ENCODE measurements at places on chromosomes 1 and 21.

DNA sequence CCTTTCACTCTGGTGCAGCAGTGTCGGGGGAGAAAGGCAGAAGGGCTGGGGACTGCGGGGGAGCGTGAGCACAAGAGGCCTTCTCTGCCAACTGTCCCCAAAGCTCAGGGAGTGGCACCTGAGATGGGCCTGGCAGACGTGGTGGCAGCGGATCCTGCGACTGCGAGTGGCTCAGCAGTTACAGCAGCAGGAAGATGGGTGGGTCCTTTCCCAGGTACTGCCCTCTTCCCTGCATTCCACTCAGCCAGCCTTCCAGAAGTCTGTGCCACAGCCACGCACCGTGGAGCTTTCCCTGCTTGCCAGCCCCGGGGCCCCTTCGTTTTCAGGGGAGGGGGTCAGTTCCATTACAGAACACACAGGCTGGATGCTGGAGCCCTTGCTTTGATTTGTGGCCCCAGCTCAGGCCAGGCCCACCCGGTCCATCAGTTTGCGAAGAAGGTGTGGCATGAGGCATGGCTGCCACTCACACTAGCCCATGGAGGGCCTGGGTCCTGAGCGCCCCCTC, 17.2 kb downstream of the MTHFR start:
- no peak for DNase-seq

DNA sequence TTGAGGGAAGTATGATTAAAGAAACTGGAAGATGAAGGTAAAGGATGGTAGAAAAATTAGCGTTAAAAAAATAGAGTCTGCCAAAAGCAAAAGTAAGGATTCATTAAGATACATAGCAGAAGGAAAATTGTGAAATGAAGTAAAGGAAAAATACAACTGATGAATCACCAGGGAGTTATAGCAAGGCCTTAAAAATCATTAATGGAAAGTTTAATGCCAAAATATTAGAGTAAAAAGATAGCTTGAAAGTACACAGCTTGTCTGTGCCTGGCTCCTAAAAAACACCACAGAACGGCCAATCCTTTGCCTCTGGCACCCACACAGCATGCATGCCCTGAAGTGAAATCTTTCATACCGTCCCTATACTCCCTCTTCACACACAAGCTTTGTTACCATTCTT, 66.9 kb upstream of the APOBEC4 start:
- DNase-seq: no peak

DNA sequence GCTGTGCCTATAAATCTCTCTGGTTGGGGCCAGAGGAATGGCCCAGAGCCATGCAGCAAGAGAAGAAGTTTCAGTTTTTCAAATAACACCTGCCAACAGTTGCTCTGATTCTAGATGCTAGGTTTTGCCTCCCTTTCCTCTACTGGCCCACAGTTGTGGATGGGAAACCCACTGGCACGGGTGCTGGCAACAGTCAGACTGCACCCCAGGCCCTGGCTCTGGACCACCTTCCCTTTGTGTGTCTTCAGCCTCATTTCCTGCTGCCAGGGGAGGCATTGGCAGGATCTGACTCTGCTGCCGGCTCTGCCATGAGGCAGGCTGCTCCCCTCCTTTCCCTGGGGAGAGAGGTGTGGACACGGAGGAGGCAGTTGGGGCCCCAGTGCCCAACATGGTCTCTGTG, 142.0 kb downstream of the IGSF21 start:
- peak; percentile 91 for DNase-seq

DNA sequence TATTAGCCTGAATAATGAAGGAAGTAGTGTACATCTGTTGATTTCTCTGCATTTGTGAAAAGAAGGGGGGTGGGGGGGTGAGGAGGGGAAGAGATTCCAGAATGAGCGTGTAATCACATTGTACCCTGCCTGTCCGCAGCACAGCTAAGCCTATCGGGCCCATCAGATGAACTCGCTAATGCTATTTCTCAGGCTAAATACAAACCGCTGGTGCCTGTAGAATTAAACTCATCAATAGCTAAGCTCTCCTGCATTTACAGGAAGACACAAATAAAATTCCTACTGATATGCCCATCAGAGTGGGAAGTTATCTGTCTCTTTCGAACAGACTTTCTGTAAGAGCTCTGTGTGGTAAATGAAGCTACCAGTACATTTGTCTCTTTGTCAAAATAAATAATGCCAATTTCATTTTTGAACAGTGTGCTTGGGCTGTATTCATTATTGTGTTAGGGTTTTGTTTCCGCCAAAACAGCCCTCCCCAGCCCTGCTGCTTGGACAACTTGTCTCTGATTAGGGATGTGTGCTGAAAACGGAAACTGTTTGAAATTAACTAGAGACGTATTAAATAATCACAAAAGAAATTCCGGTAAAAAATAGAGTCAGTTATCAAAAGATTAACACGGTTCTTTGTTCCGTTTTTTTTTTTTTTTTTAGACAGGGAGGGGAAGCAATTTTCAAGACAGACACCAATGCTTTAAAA, 305.4 kb downstream of the TTLL7 start:
- DNase-seq: no peak

DNA sequence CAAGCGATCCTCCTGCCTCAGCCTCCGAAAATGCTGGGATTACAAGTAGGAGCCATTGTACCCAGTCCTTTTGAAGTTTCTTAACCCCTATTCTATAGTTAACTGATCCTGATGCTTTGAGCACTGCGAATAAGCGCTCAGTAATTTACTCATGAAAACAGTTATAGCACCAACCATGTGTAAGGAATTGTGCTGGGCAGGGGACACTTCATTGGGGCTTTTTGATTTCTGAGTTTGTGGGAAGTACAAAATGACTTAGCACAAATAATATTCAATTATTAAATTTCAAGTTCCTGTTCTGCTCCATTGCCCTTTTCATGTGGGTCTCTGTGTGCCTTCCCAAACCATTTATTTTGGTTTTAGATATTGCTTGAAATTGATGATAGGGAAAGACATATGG, 6.2 kb upstream of the HIPK1 start:
- DNase-seq: no peak

- no peak for DNase-seq
Observed at GRCh38 chr1:168551688-168552087, 7.9 kb upstream of the XCL2 start.

DNA sequence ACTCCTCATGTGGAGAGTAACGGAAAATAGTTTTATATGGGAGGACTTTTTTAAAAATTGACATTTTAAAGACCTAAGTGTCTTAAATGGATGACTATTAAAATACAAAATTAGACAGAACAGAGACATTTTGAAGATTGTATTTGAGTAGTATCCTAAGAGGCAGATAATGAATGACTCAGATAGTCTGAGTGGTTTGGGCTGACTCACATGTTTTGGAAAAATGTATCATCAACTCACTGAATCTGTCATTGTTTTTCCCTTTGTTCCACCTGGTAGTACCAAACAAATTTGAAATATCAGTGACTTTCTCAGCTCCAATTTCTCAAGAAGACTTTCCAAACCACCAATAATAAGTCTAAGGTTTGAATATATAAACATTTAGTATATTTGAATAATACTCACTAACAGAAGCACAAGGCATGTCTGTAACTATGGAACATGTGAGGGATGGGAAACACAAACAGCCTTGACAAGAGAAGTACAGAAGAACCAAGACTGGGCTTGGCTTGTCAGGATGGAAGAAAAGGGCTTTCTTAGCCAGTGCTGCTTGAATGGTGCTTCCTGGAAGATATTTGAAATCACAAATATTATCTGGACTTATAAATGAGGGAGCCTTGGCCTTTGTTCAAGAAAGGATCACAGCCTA, 90.6 kb downstream of the SGIP1 start:
- DNase-seq: no peak

DNA sequence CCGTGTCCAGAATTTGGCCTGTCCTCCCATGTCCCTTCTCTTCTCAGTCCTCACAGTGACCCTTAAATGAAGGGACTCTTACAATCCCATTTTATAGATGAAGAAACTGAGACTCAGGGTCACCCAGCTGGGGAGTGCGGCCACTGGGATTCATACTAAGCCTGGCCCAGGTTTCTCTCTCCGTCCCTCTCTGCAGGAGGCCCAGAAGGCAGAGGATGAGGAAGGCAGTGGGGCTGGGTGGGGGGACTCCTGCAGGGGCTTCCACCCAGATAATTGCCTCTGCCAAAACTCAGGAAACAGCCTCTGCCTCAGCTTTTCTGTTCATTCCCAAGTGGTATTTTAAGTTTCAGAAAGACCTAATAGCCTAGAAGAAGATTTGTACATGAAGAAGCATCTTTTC, 299.8 kb downstream of the MATN1 start:
- DNase-seq: no peak

DNA sequence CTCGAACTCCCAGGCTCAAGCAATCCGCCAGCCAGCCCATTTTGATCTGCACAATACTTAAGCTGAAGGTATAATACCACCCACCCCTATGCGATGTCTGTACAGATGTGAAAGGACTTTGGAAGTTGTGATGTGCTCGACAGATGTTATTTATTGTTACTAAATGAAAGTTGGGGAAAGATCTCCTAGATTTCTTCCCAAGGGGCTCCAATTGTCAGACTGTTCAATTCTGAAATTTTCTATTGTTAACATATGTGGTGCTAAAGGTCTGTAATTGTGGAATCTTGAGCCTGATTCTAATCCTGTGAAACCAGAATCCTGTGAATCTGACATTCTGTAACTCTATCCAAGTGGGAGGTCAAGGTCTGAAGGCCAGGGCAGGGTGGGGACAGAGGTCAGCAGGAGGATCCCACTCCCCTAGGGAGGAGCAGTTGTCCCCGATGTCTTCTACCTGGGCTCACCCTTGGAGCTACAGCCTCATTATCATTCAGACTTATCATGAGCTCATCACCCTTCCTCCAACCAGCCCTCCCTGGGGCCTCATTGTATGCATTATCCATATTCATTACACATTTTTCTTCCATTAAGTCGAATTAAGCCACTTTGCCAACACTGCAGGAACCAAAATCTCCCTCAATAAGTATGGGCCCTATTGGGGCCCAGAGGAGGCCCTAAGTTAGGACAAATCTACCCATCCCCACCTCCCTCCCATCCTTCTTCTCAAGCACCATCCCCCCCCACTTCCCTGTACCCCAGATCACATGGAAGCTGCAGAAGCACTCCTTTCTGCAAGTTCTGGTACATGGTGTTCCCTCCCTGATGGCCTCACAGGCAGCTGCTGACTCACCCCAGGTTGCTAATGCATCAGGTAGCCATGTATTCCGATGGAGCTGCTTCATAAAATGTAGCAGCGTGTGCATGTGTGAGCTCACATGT, 32.3 kb downstream of the SHISAL2A start:
- no peak for DNase-seq

GRCh38 chr1:101005871-101006270, 19.7 kb downstream of the DPH5 start:
- DNase-seq: no peak

Measured in NCI-H2171 (cell line).